Sciatic nerve (tissue), 2 donors: ENCODE measurements at places on chromosomes 4 and X. TPM values are rescaled to one million over a fixed set of nuclear protein-coding genes. Genes with fewer than 3 reads are reported as not detected.
A peak's percentile ranks its signal among the peaks of the same experiment; 100 is the strongest.

ARHGAP36 gene
- not detected for total RNA-seq

GRCh38 chrX:47610511-47610910, 9.1 kb downstream of the SYN1 start:
- DNase-seq: no peak

UGT8 gene
- 85.1 TPM for total RNA-seq

GRCh38 chrX:132742246-132742645, 216.2 kb downstream of the HS6ST2 start:
- no peak for DNase-seq

KIAA1210 gene
- 0.27 TPM for total RNA-seq

- no peak for DNase-seq
These were observed 38.7 kb upstream of the LPAR4 start for GRCh38 chrX:78708816-78709215.

CACNA1F gene
- total RNA-seq: 0.22 TPM

HSD17B13 gene
- 1.4 TPM for total RNA-seq

DNA sequence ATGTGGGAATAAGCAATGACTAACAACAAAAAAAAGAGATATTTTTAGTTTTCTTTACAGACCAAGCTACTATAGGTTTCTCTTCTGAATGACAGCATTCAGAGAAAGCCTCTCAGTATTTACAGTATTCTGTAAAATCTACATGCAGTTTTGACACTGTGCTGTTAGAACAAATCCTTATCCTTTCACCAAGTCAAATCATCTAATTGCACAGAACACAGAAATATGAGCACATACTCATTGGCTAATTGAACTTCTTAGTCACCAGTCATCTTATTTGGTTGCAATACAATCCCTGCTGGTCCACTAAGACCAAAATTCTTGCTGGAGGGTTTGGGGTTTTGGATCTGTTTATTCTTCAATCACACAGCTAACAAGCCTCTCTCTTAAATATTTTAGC, 5.7 kb downstream of the ACOT9 start:
- no peak for DNase-seq

DNA sequence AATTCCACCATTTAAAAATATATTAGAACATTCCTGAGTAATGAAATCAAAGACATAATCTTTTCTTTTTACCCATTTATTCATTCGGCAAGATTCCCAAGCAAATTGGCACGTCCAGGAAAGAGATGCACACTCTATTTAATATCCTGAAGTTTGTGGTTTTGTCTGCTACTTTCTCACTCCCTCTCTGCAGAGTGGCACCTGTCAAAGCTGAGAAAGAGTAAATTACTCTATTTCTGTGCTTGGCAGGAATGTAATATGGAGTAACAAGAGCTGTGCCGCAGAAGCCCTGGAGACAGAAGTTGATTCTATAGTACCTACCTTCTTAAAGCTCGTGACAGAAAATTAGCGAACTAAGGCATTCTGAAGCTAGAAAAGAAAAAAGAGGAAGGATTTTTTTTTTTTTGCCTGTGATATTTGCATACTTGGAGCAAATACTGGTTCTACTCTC, 5.5 kb downstream of the GSTCD start:
- DNase-seq: no peak

FANCB gene
- 6.8 TPM for total RNA-seq

DNA sequence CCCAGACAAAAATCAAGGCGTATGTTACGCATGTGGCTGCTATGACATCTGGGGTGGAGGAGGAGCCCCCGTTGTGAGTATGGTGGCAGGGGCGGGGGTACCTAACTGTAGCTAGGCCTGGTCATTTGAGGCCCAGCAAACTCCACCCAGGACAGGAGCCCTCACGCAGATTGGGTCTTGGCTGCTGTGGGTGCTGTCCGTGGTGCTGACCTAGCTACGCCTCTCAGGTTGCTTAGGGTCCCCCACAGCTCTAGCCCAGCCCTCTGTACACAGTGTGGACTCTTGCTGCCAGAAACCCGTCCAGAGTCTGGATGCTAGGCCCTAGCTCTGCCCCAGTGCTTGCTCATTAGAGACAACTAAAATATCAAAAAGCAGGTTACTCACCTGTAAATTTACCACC, 146.7 kb upstream of the PSAPL1 start:
- DNase-seq: no peak

DNA sequence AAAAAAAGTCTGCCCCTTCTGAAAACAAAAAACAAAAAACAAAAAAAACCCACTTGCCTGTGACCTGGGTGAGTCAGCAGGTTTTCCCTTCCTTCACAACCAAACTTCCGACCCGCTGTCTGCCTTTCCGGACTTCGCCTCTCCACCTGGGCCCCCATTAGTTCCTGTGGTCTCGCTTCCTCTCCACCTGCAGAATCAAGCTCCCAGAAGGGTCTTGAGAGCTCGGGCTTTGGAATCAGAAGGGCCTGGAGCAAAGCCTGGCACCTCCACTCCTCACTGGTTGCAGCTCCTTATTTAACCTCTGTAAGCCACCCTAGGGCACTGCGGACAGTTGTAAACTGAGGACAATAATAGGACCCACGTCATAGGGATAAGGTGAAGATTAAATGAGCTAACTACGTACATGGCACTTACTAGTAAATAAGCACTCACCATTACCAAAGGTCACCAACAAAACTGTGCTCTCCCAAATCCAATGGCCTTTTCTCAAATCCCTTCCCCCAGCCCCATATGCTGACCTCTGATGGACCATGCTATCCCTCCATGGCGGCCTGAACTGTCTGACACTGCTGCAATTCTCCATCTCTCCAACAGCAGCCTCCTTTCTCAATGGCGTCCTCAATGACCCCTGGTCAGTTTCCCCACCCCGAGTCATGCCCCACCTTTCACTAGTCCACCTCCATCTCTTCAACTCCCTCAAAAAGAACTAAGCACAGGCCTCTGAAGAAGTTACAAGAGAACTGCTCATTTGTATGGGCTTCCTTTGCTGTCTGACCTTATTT, 64.2 kb downstream of the IRF2 start:
- DNase-seq: no peak

GRCh38 chrX:12919051-12919450, 12.6 kb downstream of the TLR8 start:
- DNase-seq: no peak

EVC2 gene
- total RNA-seq: 12.5 TPM

MAGEB1 gene
- total RNA-seq: not detected

GRCh38 chr4:184200296-184200695, 17.4 kb downstream of the ENPP6 start:
- DNase-seq: no peak

GRCh38 chrX:33183361-33183760, 28.0 kb downstream of the DMD start:
- no peak for DNase-seq

GRCh38 chr4:37440501-37440900, 196.0 kb downstream of the NWD2 start:
- DNase-seq: no peak

GRCh38 chrX:49976682-49977197, 54.3 kb downstream of the CLCN5 start:
- DNase-seq: no peak

DNA sequence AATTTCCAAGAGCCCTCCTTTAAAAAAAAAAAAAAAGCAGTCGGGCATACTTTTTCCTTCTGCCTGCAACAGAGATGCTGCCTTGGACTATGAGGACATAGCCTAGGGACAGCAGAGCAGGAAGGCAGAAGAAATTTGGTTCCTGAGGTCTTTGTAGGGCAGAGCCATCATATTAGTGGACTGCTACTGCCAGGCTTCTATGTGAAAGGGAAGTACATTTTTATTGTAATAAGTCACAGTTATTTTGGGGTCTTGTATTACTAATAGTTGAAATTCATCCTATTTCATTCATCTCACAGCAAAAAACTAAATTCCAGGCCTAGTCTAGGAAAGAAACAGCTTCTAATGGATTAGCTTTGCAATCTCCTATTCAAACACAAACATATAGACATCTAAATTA, 211.2 kb downstream of the NSUN7 start:
- no peak for DNase-seq

DNA sequence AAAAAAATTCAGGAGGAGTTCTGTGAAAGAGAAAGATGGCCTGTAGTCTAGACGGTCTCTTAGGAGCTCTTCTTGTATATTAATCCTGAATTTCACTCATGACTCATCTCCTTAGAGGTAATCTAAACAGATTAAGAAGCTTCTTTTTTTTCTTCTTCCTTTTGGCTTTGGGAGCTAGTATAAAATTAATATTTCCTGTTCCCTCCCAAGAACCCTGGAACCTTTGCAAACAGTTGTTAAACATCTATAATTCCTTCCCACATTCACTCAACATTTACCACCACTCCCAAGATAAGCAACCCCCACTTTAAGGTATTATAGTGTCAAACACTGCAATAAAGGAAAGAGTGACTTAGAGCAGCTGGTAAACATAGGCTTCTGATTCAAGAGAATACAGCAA, 146.4 kb upstream of the EDNRA start:
- no peak for DNase-seq

DCHS2 gene
- not detected for total RNA-seq

- no peak for DNase-seq
These were observed 1.4 kb downstream of the CLDN2 start for GRCh38 chrX:106921637-106922036.

IGSF1 gene
- total RNA-seq: 18.2 TPM

DNA sequence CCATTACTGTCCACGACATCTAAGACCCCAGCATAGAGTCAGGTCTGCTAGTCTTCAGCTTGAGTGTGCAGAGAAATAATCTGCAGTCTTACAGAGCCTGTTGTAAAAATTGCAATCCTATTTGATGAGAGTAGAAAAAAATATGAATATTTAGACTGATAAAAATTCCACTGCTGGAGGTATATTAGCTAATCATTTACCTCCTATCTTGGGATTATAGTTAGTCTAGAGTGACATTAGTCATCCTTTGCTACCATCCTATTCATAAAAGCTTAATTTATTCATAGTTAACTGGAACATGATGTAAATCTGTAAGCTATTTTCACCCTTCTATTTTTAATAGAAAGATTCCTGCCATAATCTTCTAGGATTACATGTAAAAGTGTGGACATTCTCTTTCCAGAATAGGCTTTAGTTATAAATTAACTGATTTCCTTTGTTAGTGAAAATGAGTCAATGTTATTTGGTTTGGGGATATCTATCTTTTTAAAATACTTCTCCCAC, 26.7 kb downstream of the C4orf54 start:
- DNase-seq: no peak

- DNase-seq: no peak
These were observed 73.7 kb upstream of the GALNT7 start for GRCh38 chr4:173094739-173095421.

DNA sequence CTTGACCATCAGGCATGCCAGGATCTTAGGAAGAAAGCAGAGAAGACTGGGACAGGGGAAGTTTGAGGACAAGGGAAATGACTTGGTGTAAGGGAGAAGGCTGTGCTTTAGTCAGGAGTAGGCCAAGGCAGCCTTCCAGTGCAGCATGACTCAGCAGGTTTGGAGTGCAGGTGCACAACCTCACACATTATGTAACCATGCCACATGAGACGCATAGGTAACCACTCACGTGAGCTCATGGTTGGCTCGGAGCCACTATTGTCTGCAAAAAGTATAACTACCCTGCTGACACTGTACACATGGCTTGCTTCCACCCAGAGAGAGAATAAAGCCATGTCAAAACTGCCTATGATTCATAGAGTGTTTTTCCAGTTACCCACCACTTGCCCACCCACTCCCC, 715.9 kb downstream of the SMARCA1 start:
- no peak for DNase-seq

PTPN13 gene
- total RNA-seq: 90.1 TPM

- DNase-seq: no peak
These were observed 20.6 kb downstream of the LYAR start for GRCh38 chr4:4269331-4269731.

GRCh38 chr4:2827874-2828751, 15.5 kb upstream of the ADD1 start:
- DNase-seq: peak; percentile 50

GRCh38 chrX:100615005-100615404, 21.6 kb downstream of the TSPAN6 start:
- DNase-seq: no peak

- no peak for DNase-seq
These were observed 22.0 kb downstream of the KLHL15 start for GRCh38 chrX:24005028-24005427.

FGB gene
- total RNA-seq: not detected

DNA sequence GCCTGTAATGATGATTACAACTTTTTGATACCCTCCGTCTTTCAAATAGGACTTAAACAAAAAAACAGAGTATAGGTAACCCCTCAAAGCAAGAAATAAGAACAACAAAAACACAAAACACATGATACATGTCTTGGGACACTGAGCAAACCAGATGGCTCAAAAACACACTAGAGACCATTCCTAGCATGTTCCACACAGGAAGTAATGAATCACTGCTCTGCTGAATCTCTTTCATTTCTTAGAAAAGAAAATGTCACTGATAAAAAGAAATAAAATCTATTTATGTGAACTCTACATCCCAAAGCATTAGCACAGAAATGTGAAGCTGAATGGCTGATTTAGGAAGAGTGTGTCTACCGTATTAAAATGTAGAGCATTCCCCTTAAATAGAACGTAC, 134.5 kb upstream of the IL15 start:
- DNase-seq: no peak

GRCh38 chr4:188282471-188283232, 143.4 kb downstream of the TRIML1 start:
- no peak for DNase-seq
